ENCODE measurements at places on chromosomes 7 and 10.

- no peak for DNase-seq
These were observed 245.6 kb downstream of the MALRD1 start for GRCh38 chr10:19294233-19294632.

GRCh38 chr10:97903128-97904017, 53.7 kb downstream of the GOLGA7B start:
- no peak for DNase-seq

DNA sequence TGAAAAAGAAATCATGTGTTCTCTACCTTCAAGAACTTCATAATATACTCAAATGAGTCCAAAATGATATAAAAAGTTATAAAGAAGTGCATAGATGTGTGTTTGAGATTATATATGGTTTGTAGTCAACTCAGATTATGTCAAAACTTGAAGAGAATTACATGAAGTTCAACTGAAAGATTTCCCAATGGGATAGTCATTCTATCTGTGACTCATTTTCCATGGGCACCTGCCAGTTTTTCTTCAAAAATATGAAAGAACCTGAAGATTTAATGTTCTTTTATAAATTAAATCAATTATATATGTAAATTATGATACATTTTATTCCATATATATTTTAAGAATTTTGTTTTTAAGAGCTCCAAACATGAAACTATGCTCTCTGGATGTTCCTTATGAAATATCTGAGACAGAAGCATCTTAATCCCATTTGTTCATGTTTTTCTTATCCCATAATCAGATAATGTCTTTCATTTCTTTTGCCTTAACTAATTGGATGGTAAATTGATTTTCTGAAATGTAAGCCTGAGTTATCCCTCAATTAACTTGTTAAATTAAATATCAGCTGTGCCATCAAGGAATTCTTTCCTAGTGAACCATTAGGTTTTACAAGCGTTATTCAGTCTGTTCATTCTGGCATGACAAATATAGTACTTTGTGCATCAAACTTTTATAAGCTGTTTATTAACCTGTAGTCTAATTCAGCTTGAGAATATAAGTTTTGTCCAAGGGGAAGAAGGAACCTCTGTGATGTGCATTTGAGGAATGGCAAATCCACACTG, 387.1 kb downstream of the IPMK start:
- DNase-seq = no peak

- no peak for DNase-seq
These were observed 819 bp downstream of the POLD2 start for GRCh38 chr7:44122529-44122928.

DNA sequence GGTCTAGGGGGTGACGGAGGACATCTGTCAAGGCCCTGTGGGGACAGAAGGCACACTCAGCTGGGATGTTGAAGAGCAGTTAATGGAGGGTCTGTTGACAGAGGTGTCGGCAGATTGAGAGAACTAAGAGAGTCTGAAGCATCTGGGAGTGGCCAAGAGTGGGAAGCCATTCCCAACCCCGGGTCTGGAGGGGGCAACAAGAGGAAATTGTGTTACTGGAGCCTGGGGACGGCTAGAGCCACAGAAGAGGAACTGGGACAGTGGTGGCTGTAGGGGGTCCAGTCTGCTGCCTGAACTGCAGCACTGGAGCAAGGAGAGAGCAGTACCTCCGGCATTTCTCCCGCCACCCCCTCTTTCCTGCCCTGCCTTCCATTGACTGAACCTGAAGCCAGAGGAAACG, 136.6 kb downstream of the CHN2 start:
- no peak for DNase-seq

- DNase-seq = no peak
These were observed 20.4 kb upstream of the PIK3AP1 start for GRCh38 chr10:96740579-96741281.

DNA sequence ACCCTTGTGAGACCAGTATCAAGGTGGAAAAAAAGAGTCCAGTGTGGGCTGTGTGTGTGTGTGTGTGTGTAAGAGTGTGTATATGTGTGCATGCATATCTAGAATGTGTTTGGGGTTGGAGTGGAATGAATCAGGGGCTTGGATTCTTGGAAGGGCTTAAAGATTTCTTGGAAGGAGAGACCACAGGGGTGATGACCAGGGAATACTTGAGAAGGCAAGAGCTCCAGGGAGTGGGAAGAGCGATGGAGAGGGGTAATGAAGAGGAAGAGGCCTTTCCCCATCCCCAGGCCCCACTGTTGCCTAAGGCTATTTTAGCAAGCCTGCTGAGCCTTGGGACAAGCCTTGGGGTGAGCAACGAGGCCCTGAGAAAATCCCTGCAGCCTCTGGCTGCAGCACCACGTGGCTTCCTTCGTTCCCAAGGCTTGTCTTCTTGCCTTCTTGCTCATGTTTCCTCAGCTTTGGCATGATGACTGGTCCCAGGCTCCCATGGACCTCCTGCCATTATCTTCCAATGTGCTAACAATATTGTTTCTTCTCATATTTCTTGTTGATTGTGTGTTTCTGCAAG, 663.4 kb downstream of the INHBA start:
- DNase-seq = no peak

- DNase-seq = no peak
These were observed 40.8 kb downstream of the MYL10 start for GRCh38 chr7:101588131-101588935.

GRCh38 chr10:125023862-125024496, 82.1 kb downstream of the ZRANB1 start:
- no peak for DNase-seq

- DNase-seq = no peak
These were observed 66.7 kb downstream of the RNF216 start for GRCh38 chr7:5714657-5715337.

- DNase-seq = no peak
These were observed 4.7 kb downstream of the RBM20 start for GRCh38 chr10:110648692-110649346.

Measured in T-helper 2 cell treated with Interferon-gamma antibody and Interleukin-4, amounts not matched to agents 5 μg/mL and 100 μg/mL, for 36 hours (primary cell).